ENCODE measurements at places on chromosomes 4 and X. TPM values are rescaled to one million over a fixed set of nuclear protein-coding genes. Genes with fewer than 3 reads are reported as not detected.

GRCh38 chrX:134526399-134526798 lies 66.4 kb downstream of the HPRT1 start:
- DNase-seq = no peak

DNA sequence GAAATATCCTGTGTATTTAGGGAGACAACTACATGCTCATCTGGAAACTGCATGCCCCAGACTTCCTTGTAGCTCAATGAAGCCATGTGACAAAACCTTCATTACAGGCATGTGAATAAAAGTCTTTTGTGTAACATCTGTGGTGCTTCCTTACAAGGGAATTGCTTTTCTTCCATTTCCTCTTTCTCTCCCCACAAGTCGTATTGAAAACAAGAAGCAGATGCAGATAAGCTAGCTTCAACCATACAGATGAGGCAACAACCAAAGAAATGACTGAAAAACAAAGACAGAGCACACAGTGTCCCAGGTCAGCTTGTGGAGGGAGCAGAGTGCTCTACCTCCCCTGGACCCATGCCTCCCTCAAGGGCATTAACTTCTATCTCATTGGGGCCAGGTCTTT lies 115.8 kb upstream of the INPP4B start:
- no peak for DNase-seq

DNA sequence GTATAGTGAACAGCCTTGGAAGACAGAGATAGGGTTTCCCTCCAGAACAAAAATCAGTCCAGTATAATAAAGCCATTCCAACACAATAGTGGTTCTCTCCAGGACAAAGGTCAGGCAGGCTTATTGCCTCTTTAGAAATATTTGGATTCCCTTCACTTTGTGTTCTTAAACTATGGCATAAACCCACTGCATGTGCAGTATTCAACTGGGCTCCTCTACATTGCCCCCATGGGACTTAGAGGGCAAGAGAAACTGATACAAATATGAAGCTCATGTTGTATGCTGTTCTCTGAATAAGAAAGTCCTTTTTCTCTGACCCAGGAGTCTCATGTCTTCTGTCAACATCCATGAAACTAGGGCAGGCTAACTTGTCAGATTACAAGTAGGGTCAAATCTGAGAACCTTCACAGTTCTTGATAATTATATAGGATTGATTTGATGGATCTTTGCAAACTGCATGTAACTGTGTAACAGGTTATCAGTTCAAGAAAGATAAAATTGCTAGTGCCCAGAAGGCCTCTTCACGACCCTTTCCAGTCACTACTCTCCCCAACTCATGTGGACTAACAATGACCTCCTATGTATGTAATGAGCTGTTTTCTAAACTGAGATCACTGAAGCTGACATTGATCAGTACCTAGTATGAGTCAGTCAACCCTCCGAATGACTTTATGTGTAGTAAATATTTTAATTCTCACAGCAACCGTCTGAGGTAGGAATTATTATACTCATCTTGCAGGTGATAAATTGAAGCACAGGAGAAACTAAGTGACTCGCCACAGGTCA lies 31.9 kb upstream of the FAM9C start:
- no peak for DNase-seq

- DNase-seq = no peak
Measured at GRCh38 chrX:37817579-37817978, 29.8 kb downstream of the DYNLT3 start.

DNA sequence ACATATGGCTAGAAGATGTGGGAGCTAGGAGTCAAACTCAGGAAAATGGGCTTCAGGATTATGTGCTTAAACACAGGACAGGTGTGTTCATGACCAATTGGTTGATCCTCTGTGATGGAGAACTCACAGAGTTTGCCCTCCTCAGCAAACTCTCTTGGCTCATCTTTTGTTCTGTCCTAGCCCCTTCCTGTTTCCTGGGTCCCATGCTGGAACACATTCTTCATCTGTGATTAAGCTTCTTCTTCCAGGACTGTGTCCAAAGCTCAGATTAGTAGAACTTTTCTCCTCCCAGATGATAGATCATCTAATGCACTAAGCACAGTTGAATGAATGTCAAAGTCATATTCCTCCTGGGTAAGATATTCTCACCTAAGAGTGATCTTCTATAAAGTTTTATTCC lies 38.8 kb upstream of the TCEANC start:
- DNase-seq = no peak

The AWAT2 gene
- not detected for total RNA-seq

The ANK2 gene
- 113 TPM for total RNA-seq

Data from psoas muscle (tissue), 8 donors.